Activated B cell treated with CpG ODN at 0.5 μM for 24 hours (primary cell): ENCODE measurements at places on chromosomes 2 and 18. TPM values are rescaled to one million over a fixed set of nuclear protein-coding genes. Genes with fewer than 3 reads are reported as not detected.

DNA sequence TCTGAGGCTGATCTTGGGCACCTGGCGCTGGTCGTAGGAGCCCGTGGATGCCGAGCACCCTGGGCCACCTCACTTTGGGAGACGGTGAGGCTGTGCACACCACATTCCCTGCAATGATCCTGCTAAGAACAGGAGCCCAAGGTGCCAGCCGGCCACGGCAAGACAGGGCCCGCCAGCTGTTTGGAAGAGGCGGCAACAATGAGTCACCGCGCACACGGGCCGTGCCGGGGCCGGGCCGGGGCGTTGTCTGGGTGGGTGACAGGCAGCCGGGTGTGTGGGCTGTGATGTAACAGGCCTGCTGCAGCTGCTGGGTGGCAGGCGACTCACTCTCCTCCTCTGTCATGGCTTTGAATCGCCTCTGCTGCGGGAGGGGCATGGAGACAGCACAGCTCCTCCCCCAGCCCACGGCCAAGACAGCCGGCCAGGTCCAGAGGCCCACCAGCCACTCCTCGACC is 49.7 kb upstream of the ODC1 start:
- H3K4me3 ChIP-seq = no peak overlapping the region
- H3K36me3 ChIP-seq = no peaks in the 10 kb centered on the region
- H3K4me1 ChIP-seq = peaks cover 15% of the 10 kb centered on the region
- no peak overlapping the region for H3K27ac ChIP-seq
- DNase-seq = no peak

GRCh38 chr18:79873449-79874110 is 75.8 kb downstream of the KCNG2 start:
- H3K4me3 ChIP-seq = no peak overlapping the region
- no peak for DNase-seq
- H3K4me1 ChIP-seq = no peaks in the 10 kb centered on the region
- no peaks in the 10 kb centered on the region for H3K36me3 ChIP-seq
- H3K27ac ChIP-seq = no peak overlapping the region

DNA sequence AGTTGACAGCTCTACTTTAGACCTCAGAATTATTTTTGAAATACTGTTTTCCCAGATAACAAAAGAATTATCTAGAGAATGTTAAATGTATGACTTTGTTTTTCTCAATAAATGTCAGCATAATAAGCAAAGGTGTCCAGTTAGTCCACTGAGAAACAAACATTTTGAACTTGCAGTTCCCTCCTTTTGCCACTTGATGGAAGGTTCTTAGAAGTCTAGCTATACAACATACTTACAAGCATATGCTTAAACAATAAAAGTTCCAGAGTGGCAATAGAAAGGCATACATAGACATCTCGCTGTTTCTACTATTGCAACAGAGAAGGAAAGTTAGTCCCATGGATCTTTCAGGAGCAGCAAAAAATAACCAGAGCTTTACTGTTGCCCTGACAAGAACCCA is 11.8 kb downstream of the NDUFA10 start:
- no peaks in the 10 kb centered on the region for H3K27me3 ChIP-seq
- H3K4me1 ChIP-seq = no peaks in the 10 kb centered on the region
- DNase-seq = no peak
- H3K4me3 ChIP-seq = no peak overlapping the region
- peaks cover 90% of the 10 kb centered on the region for H3K36me3 ChIP-seq
- H3K27ac ChIP-seq = no peak overlapping the region

DNA sequence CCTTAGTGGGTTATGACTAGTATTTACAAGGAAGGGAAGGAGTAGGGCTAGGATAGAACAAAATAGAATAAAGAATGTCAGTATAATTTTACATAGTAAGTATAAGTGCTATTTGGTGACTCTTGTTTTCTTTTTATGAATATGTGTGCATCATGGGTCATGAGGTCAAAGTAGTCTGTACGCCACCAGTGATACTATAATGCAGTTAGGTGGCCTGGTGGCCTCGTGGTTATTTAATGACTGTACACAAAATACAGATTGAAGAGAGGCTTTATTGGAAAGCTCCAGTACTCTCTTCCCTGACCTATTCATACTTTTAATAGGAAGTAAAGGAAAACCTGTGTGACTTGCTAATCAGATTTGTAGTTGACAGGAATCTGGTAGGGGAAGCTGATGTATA is 27.3 kb downstream of the CAB39 start:
- peaks cover 32% of the 10 kb centered on the region for H3K36me3 ChIP-seq
- H3K27me3 ChIP-seq = no peaks in the 10 kb centered on the region
- peaks cover 40% of the 10 kb centered on the region for H3K4me1 ChIP-seq
- H3K27ac ChIP-seq = no peak overlapping the region
- H3K4me3 ChIP-seq = no peak overlapping the region
- DNase-seq = no peak

DNA sequence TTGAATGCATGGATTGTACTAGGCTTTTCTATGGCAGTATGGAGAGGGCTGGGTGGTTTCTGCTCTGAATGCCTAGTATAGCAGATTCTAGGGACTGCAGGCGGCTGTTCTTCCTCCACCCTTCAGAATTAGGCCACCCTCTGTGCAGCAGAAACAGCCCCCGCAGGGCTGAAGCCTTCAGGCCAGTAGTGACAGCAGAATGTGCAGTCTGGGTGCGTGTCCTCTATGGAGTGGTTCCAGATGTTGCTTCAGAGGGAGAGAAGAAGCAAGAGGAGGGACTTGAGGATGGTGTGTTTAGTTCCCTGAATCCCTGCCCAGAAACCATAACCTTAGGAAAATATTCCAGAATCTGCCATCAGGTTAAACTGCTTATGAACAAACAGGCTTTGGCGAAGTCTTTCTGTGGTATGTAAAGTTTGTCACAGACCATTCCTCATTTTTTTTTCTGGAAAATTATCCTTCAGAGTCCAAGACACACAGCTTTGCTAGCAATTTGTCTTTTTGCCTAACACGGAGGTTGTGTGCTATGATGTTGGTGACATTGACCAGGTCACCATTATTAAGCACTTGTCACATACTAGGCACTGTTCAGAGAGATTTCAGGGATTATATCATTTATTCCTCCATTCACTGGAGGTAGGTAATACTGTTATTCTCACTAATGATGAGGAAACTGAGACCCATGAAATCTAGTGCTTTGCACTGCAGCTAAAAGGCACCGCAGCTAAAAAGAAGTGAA is 21.1 kb downstream of the CASP10 start:
- peaks cover 28% of the 10 kb centered on the region for H3K4me1 ChIP-seq
- no peaks in the 10 kb centered on the region for H3K27me3 ChIP-seq

The QPCT gene
- total RNA-seq = 1.9 and 2.1 TPM in 2 replicates

The ADAM23 gene
- total RNA-seq = 0.86 and 1.5 TPM in 2 replicates

GRCh38 chr2:14517731-14518130 is 114.8 kb upstream of the LRATD1 start:
- no peak overlapping the region for H3K4me3 ChIP-seq
- no peak overlapping the region for H3K27ac ChIP-seq
- H3K27me3 ChIP-seq = no peaks in the 10 kb centered on the region
- no peaks in the 10 kb centered on the region for H3K4me1 ChIP-seq

The SFXN5 gene
- 10.2 and 13.9 TPM in 2 replicates for total RNA-seq

DNA sequence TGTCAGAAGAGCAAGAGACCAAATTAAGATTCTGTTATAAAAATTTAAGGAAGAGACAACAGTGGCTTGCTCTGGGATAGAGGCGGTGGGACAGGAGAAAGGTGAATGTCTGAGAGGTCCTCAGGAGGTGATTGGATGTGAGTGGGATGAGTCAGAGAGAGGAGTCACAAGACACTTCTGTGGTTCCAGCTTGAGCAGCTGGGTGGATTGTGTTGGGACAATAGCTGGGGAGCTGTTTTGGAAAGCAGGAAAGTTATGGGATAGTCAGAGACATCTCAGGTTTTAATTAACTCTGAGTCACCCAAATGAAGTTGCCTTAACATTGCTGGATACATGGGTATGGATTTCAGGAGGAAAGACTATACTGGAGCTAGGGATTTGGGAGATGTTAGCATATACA is 218.0 kb upstream of the TRIB2 start:
- DNase-seq = no peak
- no peaks in the 10 kb centered on the region for H3K27me3 ChIP-seq
- no peaks in the 10 kb centered on the region for H3K36me3 ChIP-seq
- H3K4me1 ChIP-seq = peaks cover 70% of the 10 kb centered on the region
- no peak overlapping the region for H3K27ac ChIP-seq

DNA sequence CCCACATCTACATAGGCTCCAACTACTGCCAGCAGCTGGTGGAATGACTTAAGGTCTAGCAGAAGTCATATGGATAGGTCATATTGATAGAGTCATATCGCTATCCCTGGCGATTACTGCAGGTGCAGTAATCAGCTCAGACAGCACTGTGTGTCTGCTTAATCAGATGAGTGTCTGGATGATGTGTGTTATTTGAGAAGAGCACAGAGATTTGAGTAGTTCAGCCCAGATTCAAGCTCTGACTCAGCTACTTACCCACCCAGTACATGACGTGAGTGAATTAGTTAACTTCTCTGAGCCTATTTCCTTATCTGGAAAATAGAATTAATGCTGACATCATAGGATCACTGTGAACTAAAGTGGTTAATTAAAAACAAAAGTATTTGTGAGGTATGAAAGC is 78.9 kb downstream of the EHD3 start:
- no peak for DNase-seq
- peaks cover 11% of the 10 kb centered on the region for H3K4me1 ChIP-seq
- peaks cover 6% of the 10 kb centered on the region for H3K27me3 ChIP-seq
- no peaks in the 10 kb centered on the region for H3K36me3 ChIP-seq
- no peak overlapping the region for H3K4me3 ChIP-seq
- no peak overlapping the region for H3K27ac ChIP-seq

- peaks cover 51% of the 10 kb centered on the region for H3K4me1 ChIP-seq
- H3K27ac ChIP-seq = peak overlapping the region; percentile 30
- H3K36me3 ChIP-seq = no peaks in the 10 kb centered on the region
- no peak for DNase-seq
These were observed 1.2 kb downstream of the PER2 start for GRCh38 chr2:238286987-238287736.

GRCh38 chr18:48539406-48540250 is 797 bp downstream of the CTIF start:
- peak overlapping the region; percentile 91 for H3K4me3 ChIP-seq
- peak; percentile 26 for DNase-seq
- H3K36me3 ChIP-seq = no peaks in the 10 kb centered on the region
- H3K4me1 ChIP-seq = peaks cover 8% of the 10 kb centered on the region

- no peak for DNase-seq
- peaks cover 43% of the 10 kb centered on the region for H3K27me3 ChIP-seq
- peaks cover 3% of the 10 kb centered on the region for H3K4me1 ChIP-seq
- H3K36me3 ChIP-seq = no peaks in the 10 kb centered on the region
These were observed 1.8 kb downstream of the PDE11A start for GRCh38 chr2:178070824-178071223.

The MEIS1 gene
- not detected in 2 replicates for total RNA-seq

The ACVR2A gene
- total RNA-seq = 2.0 and 2.8 TPM in 2 replicates

The RUFY4 gene
- 0.53 TPM in 1 of 2 replicates, not detected in the other for total RNA-seq

The SCG2 gene
- 0.15 and 0.35 TPM in 2 replicates for total RNA-seq

GRCh38 chr2:160700021-160700814 is 206.6 kb upstream of the RBMS1 start:
- no peaks in the 10 kb centered on the region for H3K27me3 ChIP-seq
- no peak overlapping the region for H3K4me3 ChIP-seq
- no peaks in the 10 kb centered on the region for H3K36me3 ChIP-seq
- H3K4me1 ChIP-seq = peaks cover 15% of the 10 kb centered on the region
- no peak for DNase-seq

The SP140L gene
- 106 and 112 TPM in 2 replicates for total RNA-seq

GRCh38 chr2:68829749-68830148 is 41.4 kb downstream of the BMP10 start:
- H3K27me3 ChIP-seq = no peaks in the 10 kb centered on the region
- H3K4me1 ChIP-seq = peaks cover 84% of the 10 kb centered on the region
- peak overlapping the region; percentile 76 for H3K27ac ChIP-seq
- peaks cover 38% of the 10 kb centered on the region for H3K36me3 ChIP-seq
- H3K4me3 ChIP-seq = no peak overlapping the region

The TSGA10 gene
- 18.5 and 20.4 TPM in 2 replicates for total RNA-seq

GRCh38 chr2:174465327-174465726 is 21.5 kb downstream of the GPR155 start:
- no peaks in the 10 kb centered on the region for H3K4me1 ChIP-seq
- no peak for DNase-seq
- H3K27me3 ChIP-seq = no peaks in the 10 kb centered on the region
- no peaks in the 10 kb centered on the region for H3K36me3 ChIP-seq
- H3K4me3 ChIP-seq = no peak overlapping the region

DNA sequence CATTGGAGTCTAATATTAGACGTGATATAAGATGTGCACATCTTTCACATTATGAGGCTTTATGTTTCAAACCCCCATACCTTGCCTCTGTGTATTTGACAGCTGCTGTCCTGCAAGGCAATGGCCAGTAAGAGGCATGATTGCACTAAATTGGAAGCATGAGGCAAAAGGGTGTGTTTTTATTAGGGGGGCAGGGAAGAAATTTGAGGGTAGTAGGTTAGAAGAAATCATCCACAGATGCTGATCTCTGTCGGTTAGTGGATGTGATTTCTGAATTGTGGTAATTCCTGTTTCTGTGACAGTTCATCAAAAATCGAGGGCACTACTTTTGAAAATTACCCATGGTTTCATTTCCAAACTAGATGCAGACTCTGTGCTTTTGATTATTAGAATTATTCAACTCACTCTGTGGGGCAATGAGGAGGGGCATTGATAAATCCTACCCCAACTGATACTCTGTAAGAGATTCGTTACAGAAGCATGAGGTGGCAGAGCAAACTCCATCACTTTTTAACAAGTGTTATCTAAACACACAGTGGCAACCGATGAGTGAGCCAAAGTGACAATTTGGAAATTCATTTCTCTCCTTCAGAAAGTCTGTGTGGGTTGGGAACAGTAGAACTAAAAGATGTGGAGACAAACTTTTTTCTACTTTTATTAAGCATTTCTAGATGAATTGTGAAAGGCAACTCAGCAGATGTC is 453.0 kb downstream of the ARHGAP15 start:
- no peak for DNase-seq
- H3K4me3 ChIP-seq = no peak overlapping the region
- H3K4me1 ChIP-seq = peaks cover 5% of the 10 kb centered on the region
- H3K27me3 ChIP-seq = no peaks in the 10 kb centered on the region

The PRKAG3 gene
- total RNA-seq = not detected in 2 replicates

DNA sequence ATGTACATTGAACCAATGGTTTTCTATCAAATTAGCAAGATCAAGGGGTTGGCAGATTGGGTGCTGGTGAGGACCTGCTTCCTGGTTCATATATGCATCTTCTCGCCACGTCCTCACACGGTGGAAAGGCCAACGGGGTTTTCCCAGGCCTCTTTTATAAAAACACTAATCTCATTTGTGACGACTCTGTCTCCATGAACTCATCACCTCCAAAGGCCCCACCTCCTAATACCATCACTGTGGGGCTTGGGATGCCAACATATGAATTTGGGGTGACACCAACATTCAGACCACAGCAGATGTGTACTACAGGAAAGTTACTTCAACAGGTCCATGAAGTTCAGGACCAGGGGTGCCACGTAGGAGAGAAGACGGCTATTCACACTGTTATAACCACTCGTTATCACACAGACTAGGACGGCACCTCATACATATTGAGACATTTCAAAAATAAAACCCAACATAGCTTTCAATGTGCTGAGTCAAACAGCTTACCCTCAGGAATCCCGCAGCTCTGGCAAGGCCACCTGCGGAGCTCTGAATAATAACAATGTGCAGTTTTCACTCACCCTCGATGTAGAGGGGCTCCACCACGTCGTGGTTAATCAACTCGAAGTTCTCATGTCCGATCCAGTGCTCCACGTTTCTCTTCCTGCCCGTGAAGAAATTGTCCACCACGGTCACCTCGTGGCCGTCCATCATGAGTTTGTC is 49.3 kb downstream of the UXS1 start:
- H3K4me3 ChIP-seq = peak overlapping the region; percentile 9
- no peaks in the 10 kb centered on the region for H3K27me3 ChIP-seq

The EVX2 gene
- not detected in 2 replicates for total RNA-seq

GRCh38 chr2:107511970-107512789 is 314.5 kb upstream of the RGPD4 start:
- H3K27me3 ChIP-seq = no peaks in the 10 kb centered on the region
- no peak overlapping the region for H3K27ac ChIP-seq
- H3K36me3 ChIP-seq = no peaks in the 10 kb centered on the region
- no peak for DNase-seq
- H3K4me3 ChIP-seq = no peak overlapping the region

The TNS1 gene
- 0.10 and 0.13 TPM in 2 replicates for total RNA-seq
